ENCODE measurements at places on chromosomes 4 and X.

DNA sequence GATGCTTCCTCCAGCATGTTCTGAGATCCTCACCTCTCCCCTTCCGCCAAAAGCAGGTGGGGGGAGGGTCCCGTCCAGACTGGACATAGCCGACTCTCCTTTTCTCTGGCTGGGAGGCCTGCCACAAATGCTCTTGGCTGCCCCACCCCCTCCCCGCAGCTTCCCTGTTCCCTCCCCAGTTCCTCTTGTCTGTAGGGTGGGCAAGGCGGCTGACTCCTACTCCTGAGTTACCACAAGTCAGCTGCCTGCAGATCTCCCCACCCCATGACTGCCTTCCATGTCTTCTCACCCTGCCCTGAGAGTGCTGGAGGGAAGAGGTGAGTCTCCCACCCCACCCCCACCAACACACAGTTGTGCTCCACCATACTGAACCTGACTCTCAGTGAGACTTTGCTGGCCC is 2.9 kb downstream of the ATP6AP1 start:
- DNase-seq, result no peak

DNA sequence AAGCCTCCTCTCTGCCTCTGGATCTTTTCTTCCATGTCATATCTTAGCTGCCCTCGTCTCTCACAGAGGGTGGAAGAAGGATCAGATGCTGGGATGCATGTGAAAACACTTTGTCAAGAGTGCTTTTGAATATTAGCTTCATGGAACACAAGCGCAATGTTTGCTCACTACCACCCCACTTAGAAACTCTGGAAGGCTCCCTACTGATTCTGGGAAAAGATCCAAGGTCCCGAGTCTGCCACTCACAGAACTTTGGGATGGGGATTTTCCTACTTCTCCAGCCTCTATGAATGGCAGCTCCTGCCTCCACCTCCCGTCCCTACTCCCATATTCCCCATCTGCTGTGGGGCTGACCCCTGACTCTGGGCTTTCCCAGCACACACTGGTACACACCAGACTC is 40.2 kb upstream of the CRMP1 start:
- DNase-seq, result no peak

DNA sequence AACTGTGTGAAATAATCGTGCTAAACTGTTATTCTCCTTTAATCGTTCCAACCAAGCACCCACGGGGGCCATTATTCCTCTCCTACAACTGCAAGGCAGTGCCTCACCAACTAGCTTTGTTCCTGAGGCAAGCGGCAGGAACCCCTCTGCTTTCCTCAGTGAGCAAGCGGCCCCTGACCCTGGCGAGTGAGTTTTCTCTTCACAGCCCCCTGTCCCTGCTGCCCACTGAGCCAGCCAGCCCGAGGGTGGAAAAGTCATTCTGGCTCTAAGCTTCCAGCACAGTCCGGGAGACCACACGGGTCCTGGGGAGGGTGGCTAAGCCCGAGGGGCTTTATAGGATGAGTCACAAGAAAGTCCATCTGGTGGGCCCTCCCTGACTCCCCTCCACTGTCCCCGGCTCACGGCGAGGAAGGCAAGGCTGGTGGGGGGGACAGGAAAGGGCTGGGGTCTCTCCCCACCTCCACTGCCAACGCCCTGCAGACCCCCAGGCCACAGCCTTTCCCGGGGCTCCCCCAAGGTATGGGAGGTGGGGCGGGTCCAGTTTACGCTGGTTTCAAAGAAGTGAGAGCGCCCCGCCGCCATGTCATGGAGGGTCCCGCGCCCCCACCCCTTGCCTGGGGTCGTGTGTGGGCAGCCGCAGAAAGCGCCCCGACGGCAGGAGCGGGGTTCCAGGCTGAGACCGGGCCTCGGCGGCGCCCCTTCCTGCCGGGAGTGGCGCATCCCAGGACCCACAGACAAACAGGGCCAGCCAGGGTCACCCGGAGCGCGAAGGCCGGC is 45.0 kb downstream of the CPLX1 start:
- no peak for DNase-seq

GRCh38 chr4:100790836-100791615 is 273.2 kb upstream of the EMCN start:
- DNase-seq, result no peak

- DNase-seq, result no peak
These were observed 101.3 kb upstream of the EGFL6 start for GRCh38 chrX:13468096-13468495.

DNA sequence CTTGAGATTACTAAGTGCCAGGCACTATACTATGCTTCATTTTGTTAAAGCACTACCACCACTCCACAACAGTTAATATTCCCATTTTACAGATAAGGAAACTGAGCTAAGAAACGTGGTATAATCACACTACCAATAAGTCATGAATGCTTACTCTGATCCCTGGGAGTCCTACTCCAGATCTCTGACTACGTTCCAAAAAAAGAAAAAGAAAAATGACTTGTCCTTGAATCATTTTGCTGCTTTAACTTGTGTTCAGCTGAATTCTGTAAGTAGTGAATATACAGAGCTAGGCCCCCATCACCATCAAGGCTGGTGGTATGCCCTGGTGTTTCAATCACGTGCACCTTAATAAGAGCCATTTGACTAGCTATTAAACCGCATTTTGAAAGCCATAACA is 39.4 kb downstream of the LDB2 start:
- no peak for DNase-seq

- DNase-seq, result no peak
These were observed 115.0 kb downstream of the AGTR2 start for GRCh38 chrX:116285501-116285900.

- no peak for DNase-seq
These were observed 204.8 kb downstream of the VEGFC start for GRCh38 chr4:176587920-176588319.

DNA sequence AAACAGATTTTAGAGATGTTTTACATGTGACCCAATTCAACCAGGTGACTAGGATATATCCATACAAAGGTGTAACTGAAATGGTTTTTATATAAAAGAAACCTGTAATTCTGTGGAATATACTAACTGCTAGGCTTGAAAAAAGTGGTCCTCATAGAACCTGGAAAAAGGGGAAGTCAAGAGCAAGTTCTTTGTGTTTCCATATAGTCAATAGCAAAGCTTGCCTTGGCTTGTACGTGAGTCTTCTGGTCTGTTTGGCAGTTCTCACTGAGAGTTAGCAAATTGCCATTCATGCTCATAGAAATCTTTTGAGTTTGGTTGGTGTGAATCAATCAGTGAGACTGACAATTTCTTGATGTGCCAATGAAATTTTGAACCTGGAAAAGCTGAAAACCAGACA is 79.4 kb upstream of the SMIM10 start:
- DNase-seq, result no peak

GRCh38 chr4:6971536-6972374 is 62.1 kb downstream of the TBC1D14 start:
- DNase-seq, result no peak

DNA sequence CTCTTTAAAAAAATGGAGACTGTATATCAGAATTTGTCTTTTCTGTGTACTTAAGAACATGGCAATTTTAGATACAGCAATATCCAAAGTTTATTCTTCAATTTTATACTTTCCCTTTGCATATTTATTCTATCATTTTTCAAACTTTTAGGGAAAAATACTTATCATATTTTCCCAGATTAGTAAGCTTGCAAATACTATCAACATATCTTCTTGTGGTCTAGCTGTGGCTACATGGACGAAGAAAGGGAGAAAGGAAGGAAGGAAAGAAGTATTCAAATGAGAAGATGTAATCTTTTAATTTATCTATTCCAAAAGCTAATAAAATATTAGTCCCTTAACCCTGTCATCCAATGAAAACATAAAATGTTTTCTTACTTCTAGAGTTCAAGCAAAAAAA is 797.8 kb upstream of the GALNTL6 start:
- DNase-seq, result no peak

GRCh38 chr4:176668324-176668723 is 124.4 kb downstream of the VEGFC start:
- no peak for DNase-seq

DNA sequence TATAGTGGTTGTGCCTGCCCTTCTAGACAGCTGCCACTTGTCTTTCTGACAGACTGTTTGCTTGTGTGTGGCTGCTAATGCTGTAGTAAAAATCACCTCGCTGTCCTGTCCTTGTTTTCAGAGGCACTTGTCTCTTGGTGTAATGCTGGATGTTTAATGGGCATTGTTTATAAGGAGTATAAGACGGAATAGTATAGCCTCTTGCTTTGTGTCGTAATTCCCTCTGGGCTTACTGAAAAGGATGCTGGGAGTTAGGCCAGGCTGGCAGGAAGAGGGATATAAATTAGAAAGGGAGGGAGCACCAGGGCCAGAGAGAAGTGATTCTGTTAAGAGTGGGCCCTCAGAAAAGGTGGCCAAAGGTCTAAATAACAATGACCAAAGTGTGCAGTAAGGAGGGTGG is 29.0 kb downstream of the NHS start:
- DNase-seq, result no peak

DNA sequence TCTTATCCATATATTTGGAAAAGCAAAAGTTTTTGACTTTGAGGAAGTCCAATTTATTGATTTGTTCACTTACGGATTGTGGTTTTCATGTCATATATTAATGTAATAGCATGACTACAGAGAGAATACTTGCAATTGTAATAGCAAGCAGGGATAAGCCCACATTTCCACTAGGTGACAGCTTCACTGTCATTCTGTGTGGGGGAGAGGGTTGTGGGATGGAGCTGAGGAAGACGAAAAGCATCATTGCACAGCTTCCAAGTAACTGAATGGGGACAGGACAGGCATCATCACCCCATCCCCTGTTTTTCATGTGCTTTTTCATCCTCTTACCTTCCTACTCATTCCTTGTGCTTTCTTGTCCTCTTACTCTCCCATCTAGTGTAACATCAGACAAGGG is 31.4 kb downstream of the BEX3 start:
- DNase-seq, result no peak

DNA sequence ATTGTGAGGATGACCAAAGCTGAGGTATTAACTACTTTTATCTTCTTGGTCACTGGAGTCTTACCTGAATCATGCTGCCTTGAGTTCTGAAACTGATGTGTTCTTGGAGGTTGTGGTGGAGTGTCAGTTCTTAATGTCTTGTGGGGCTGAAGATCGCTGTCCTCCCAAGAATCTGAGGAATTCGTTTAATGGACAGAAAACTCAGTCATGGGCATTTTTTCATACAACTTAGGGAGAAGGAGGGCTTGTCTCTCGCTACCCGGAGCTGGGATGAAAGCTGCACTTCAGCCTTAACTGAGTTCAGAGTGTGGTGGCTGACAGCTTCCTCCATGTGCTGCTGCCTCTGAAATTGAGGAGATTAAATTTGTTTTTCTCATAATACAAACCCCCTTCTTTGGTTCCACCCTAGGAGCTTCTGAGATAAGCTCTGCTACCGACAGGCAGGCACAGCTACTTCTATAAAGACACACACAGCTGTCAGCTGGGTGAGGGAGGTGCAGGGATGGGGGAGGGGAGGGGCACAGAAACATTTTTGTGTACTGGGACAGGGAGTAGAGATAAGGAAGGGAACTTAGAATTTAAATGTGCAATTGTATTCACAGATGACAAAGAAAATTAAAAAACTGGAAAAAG is 30.8 kb downstream of the RBBP7 start:
- no peak for DNase-seq

DNA sequence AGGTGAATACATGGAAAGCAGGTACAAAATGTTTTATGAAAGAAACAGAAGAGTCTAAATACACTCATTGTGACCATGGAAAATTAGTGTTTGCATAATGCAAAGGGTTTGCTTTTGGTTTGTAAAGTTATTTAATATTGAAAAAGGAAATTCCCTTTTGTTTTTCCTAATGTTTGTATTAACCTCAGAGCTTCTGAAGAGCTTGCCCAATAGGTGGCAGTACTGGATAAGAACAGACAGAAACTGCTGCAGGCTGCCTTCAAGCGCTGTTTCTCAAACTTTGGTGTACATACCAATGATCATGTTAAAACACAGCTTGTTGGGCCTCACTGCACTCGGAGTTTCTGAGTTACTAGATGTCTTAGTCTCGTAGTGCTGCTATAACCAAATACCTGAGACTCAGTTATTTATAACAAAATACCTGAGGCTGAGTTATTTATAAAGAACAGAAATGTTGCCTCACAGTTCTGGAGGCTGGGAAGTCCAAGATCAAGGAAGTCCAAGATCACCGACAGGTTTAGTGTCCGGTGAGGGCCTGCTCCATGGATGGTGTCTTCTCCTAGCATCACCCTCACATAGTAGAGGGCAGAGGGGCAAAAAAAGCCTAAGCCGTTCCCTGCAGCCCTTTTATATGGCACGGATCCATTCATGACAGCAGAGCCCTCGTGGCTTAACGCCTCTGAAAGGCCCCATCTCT is 54.2 kb downstream of the SUPT20HL2 start:
- DNase-seq, result peak; percentile 11

GRCh38 chrX:70262952-70263567 is 3.1 kb upstream of the P2RY4 start:
- no peak for DNase-seq

DNA sequence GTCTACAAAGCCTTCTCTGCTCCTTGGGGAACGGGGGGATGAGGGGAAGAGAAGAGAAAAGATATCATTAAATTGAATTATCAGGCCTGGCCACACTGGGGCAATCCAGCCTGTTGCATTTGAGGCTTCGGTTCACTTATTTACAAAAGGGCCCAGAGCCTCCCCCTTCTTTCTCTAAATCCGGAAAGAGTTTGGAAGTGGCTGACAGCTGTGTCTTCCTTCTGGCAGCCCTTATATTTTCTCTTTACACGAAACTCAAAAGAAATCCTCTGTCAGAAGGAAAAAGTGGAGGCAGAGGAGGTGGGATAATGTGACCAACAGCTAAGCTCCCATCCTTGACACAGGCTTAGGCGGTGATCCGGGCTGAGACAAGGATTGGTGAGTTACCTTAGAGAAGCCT is 158.3 kb upstream of the TAPT1 start:
- no peak for DNase-seq

GRCh38 chr4:119010909-119011606 is 122.4 kb downstream of the SYNPO2 start:
- no peak for DNase-seq

DNA sequence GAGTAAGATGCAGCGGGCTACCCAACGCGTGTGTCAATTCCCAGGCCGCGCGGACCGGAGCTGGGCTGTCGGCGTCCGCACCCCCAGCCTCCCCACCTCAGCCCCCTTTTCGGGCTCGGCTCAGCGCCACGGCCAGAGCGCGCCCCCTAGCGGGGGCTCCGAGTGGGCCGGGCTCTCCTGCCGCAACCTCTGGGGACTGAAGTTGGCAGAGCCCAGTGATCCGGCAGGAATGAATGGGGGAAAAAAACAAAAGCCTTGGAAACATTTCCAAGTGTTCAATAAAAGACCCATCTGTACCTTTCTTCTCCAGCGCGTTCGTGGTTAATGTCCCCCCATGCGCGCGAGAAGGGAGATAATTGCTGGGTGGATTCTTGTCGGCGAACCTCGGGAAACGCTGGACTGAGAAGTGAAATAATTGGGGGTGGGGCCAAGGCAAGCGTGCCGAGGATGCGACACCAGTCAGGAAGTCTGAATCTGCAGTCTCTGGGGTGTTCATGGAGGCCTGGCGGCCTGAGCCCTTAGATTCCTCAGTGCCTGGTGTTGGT is 5.2 kb upstream of the ARX start:
- DNase-seq, result no peak

DNA sequence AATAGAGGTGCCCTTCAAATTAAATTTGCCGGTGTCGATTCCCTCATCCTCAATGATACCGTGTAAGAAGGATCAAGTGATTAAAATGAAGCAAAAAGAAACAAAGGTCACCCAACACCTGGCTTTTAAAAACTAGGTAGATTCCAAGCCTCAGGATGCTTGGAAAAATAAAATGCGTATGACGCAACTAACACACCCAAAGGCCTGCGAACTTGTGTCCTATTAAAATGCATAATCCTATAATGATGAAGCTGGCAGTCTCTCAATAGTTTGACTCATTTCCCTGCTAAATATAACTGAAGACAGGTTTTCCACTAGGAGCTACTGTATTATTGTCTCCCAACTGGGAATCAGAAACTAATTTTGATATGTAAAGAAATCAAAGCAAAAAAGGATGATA is 263.2 kb downstream of the DHX15 start:
- DNase-seq, result no peak
